ENCODE measurements at places on chromosomes 6 and 20. TPM values are rescaled to one million over a fixed set of nuclear protein-coding genes. Genes with fewer than 3 reads are reported as not detected.
A peak's percentile ranks its signal among the peaks of the same experiment; 100 is the strongest.

GRCh38 chr6:82891076-82891475, 174.6 kb downstream of the UBE3D start:
- no peaks in the 10 kb centered on the region for H3K36me3 ChIP-seq
- H3K27ac ChIP-seq: no peak overlapping the region
- no peaks in the 10 kb centered on the region for H3K27me3 ChIP-seq
- no peak overlapping the region for H3K4me3 ChIP-seq

HMGCLL1 gene
- total RNA-seq: 0.94 TPM

IBTK gene
- total RNA-seq: 38.4 TPM

DNA sequence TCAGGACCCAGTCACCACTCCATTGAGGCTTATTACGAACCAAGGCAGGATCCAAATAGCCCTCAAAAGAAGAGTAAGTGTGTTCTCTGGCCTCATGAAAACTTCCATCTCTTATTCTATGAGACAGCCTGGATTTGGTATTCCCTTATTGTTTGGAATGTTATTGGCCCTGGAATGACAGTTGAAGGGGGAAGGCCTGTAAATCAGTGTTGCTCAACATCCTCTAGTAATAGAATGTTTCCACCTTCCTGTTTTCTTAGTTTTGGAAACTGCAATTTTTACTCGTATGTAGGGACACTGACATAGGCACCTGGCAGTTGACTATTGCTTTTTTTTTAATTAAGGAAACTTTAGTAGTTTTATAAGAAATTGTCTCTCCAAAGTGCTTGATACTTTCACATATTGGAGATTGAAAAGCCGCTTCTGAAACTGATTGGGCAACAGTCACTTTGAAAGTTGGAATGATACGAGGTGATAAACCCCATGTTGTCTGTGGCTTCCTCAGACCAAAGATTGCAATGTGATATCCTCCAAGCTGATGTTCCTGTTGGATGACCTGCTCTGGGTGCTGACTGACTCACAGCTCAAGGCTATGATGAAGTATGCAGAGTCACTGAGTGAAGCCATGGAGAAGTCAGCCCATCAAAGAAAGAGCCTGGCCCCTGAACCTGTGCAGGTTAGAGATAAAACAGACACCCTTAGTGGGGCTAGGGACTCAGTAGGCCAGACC, 43.1 kb downstream of the BLTP3A start:
- H3K27me3 ChIP-seq: no peaks in the 10 kb centered on the region
- no peak overlapping the region for H3K27ac ChIP-seq
- DNase-seq: no peak
- H3K4me3 ChIP-seq: no peak overlapping the region
- peaks cover 17% of the 10 kb centered on the region for H3K36me3 ChIP-seq

GRCh38 chr6:53659458-53659857, 6.1 kb downstream of the KLHL31 start:
- no peak for DNase-seq
- H3K27me3 ChIP-seq: no peaks in the 10 kb centered on the region
- no peak overlapping the region for H3K27ac ChIP-seq
- no peak overlapping the region for H3K4me3 ChIP-seq
- H3K36me3 ChIP-seq: no peaks in the 10 kb centered on the region
- no peaks in the 10 kb centered on the region for H3K4me1 ChIP-seq

RFX6 gene
- not detected for total RNA-seq

SYNJ2 gene
- total RNA-seq: 15.8 TPM

GRCh38 chr6:20084411-20084810, 127.9 kb downstream of the MBOAT1 start:
- DNase-seq: no peak
- H3K27ac ChIP-seq: no peak overlapping the region
- no peaks in the 10 kb centered on the region for H3K4me1 ChIP-seq
- no peak overlapping the region for H3K4me3 ChIP-seq
- H3K36me3 ChIP-seq: no peaks in the 10 kb centered on the region

DNA sequence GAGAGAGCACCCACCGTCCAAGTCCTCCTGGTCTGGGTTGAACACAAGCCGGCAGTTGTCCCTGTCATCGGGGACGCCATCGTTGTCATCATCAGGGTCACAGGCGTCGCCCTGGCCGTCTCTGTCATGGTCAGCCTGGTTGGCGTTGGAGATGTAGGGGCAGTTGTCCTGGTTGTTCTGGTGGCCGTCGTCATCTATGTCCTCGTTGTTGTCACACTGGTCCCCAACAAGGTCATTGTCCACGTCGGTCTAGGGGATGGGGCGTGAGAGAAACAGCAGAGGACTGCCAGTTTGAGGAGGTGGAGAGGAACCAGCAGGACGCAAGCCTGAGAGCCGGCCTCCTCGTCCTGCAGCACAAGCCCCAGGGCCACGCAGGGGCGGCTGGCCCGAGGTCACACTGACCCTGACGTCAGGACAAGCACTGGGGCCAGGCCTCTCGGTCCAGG, 28.5 kb downstream of the THBS2 start:
- H3K27ac ChIP-seq: no peak overlapping the region
- no peaks in the 10 kb centered on the region for H3K36me3 ChIP-seq
- H3K27me3 ChIP-seq: no peaks in the 10 kb centered on the region
- no peak overlapping the region for H3K4me3 ChIP-seq
- DNase-seq: peak; percentile 65

ECT2L gene
- total RNA-seq: 0.13 TPM

PCK1 gene
- total RNA-seq: 29.7 TPM

KHDRBS2 gene
- total RNA-seq: 0.76 TPM

PPDPF gene
- total RNA-seq: 578 TPM

DNA sequence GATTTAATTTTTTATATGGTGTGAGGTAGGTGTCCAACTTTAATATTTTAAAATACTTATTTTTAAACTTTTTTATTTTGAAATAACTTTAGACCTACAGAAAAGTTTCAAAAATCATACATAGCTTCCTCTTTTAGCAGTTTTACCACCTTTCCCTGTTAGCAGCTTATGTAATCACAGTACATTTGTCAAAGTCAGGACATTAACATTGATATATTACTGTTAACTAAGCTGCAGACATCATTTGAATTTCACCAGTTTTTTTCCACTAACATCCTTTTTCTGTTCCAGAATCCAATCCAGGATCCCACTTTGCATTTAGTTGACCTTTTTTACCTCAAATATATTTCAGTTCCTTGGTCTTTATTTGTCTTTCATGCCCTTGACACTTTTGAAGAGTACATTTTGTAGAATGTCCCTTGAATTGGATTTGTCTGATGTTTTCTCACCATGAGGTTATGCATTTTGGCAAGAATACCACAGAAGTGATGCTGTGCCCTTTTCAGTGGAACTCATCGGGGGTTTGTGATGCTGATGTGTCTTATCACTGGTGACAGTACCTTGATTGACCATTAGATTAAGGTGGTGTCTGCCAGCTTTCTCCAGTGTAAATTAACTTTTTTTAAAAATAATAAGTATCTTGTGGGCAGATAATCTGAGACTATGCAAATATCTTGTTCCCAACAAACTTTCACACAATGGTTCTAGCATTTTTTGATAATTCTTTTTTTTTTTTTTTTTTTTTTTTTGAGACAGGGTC, 33.4 kb downstream of the TTLL9 start:
- H3K4me3 ChIP-seq: no peak overlapping the region
- H3K27me3 ChIP-seq: no peaks in the 10 kb centered on the region
- no peaks in the 10 kb centered on the region for H3K36me3 ChIP-seq
- H3K4me1 ChIP-seq: no peaks in the 10 kb centered on the region
- H3K27ac ChIP-seq: no peak overlapping the region
- DNase-seq: no peak

DNA sequence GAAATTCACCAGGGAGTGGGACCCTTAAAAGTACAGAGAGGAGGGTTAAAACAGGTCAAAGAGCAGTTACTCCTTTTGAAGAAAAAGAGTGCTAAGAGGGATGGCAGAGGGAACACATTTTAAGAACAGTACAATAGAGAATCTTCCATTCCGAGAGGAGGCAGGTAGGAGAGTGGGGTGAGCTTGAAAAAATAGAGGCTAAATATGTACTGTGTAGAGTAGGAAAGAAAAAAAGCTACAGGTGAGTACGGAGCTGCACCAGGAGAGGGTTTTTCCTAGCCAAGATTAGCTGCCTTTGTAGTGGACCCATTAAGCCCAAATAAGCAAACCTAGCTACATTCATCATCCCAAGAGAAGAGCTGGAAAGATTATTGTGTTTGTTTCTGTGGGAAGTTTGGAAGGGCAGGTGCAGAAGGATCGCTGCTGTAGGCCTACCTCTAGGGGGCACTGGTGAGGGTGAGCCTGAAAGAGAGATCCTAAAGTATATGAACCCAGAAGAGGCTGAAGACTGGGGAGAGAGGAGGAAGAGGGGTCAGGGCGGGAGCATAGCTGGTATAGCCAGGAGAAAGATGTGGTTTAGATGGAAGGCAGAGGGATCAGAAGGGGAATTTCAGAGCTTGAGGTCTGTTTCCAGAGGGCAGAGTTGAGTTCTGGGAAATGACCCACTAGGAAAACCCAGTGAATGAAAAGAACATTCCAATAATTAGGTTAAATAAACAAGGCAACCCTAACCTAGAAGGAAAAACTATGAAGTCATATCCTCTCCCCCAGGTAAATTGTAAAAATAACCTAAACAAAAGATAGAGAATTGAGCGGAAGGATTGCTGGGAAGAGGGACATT, 50.2 kb upstream of the HINT3 start:
- no peaks in the 10 kb centered on the region for H3K4me1 ChIP-seq
- H3K27me3 ChIP-seq: no peaks in the 10 kb centered on the region
- H3K27ac ChIP-seq: no peak overlapping the region
- peaks cover 39% of the 10 kb centered on the region for H3K36me3 ChIP-seq
- no peak for DNase-seq

- H3K4me1 ChIP-seq: no peaks in the 10 kb centered on the region
- no peak overlapping the region for H3K4me3 ChIP-seq
- no peaks in the 10 kb centered on the region for H3K27me3 ChIP-seq
- no peaks in the 10 kb centered on the region for H3K36me3 ChIP-seq
These were observed 133.7 kb upstream of the GMDS start for GRCh38 chr6:2378891-2379652.

DNA sequence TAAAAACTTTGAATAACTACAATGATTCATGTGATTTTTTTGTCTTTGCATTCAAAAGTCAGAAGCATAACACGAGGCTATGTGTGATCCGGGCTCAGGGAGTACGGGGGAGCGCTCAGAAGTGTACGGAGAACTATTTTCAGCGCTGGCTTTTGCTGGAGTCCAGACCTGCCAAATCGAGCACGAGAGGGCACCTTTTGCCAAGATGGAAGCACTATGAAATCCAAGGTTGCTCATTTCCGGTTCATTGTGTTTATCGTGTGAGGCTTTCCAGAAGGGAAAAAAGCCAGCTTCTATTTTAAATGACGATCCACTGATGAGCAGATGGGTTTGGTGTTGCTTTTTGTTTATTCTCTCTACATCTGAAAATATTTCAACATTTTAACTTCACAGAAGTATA, 11.3 kb downstream of the RAMACL start:
- H3K27me3 ChIP-seq: no peaks in the 10 kb centered on the region
- H3K36me3 ChIP-seq: no peaks in the 10 kb centered on the region
- no peak overlapping the region for H3K4me3 ChIP-seq
- H3K27ac ChIP-seq: no peak overlapping the region
- no peaks in the 10 kb centered on the region for H3K4me1 ChIP-seq
- no peak for DNase-seq

- no peaks in the 10 kb centered on the region for H3K36me3 ChIP-seq
- H3K27me3 ChIP-seq: no peaks in the 10 kb centered on the region
- no peaks in the 10 kb centered on the region for H3K4me1 ChIP-seq
- no peak overlapping the region for H3K4me3 ChIP-seq
- peak; percentile 76 for DNase-seq
These were observed 302.5 kb downstream of the DHX35 start for GRCh38 chr20:39264506-39265172.

- no peaks in the 10 kb centered on the region for H3K36me3 ChIP-seq
- no peak overlapping the region for H3K27ac ChIP-seq
- H3K4me3 ChIP-seq: no peak overlapping the region
- peak; percentile 70 for DNase-seq
- no peaks in the 10 kb centered on the region for H3K4me1 ChIP-seq
- no peaks in the 10 kb centered on the region for H3K27me3 ChIP-seq
These were observed 22.7 kb upstream of the GGTLC1 start for GRCh38 chr20:24011282-24011681.

GRCh38 chr20:3716195-3716834, 3.9 kb upstream of the SIGLEC1 start:
- peak; percentile 66 for DNase-seq
- H3K36me3 ChIP-seq: no peaks in the 10 kb centered on the region
- no peaks in the 10 kb centered on the region for H3K4me1 ChIP-seq
- no peaks in the 10 kb centered on the region for H3K27me3 ChIP-seq
- no peak overlapping the region for H3K27ac ChIP-seq

NR2E1 gene
- not detected for total RNA-seq

LTB gene
- total RNA-seq: 18.5 TPM

GRCh38 chr6:18328070-18328469, 59.1 kb upstream of the RNF144B start:
- H3K4me3 ChIP-seq: peak overlapping the region; percentile 3
- peak overlapping the region; percentile 55 for H3K27ac ChIP-seq
- H3K27me3 ChIP-seq: no peaks in the 10 kb centered on the region
- peaks cover 10% of the 10 kb centered on the region for H3K4me1 ChIP-seq
- DNase-seq: no peak

WFDC10B gene
- total RNA-seq: 0.60 TPM

GRCh38 chr6:118371955-118372354, 176.1 kb upstream of the PLN start:
- no peaks in the 10 kb centered on the region for H3K27me3 ChIP-seq
- H3K36me3 ChIP-seq: no peaks in the 10 kb centered on the region
- no peak for DNase-seq
- no peak overlapping the region for H3K27ac ChIP-seq

DNA sequence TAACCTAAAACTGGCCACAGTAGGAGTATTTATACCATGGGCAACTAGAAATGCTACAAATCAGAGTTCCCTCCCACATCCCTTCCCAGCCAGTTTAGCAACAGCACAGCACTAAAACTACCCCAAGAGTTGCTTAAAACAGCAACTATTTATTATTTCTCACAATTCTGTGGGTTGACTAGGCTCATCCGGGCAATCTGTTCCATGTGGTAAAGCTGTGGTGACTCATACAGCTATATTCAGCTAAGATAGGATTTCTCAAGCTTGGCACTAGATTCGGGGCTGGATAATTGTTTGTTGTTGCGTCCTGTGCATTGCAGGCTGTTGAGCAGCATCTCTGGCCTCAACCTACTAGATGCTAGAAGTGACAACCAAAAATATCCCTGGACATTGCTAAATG, 8.6 kb upstream of the HECA start:
- DNase-seq: no peak
- no peaks in the 10 kb centered on the region for H3K27me3 ChIP-seq
- no peaks in the 10 kb centered on the region for H3K36me3 ChIP-seq
- H3K4me3 ChIP-seq: no peak overlapping the region
- H3K27ac ChIP-seq: no peak overlapping the region

MYLK4 gene
- total RNA-seq: 1.3 TPM

GMPR gene
- 51.4 TPM for total RNA-seq

SERPINB6 gene
- total RNA-seq: 136 TPM

FOXS1 gene
- 2.1 TPM for total RNA-seq

DNA sequence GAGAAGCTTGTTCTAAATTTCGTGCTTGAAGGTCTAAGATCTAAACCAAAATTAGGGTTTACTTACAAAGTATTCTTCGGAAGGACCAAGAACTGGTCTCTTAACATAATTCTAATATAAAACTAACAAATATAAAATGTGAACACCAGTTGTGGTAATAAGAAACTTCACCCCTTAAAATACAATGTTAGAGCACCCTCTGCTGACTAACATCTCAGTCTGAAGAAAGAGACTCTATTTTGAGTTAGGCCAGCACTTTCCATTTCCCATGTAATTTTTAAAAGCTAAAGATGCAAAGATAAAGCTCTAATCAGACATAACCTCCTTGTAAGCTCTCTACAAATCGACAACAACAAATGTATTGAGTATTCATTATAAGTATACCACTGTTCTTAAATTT, 24.6 kb downstream of the ATG5 start:
- H3K27me3 ChIP-seq: no peaks in the 10 kb centered on the region
- peak; percentile 46 for DNase-seq
- H3K4me1 ChIP-seq: no peaks in the 10 kb centered on the region
- H3K4me3 ChIP-seq: no peak overlapping the region

TEAD3 gene
- 18.0 TPM for total RNA-seq

Data from kidney (tissue), 22 donors.